ENCODE measurements at places on chromosomes 13 and 19.

GRCh38 chr13:26968431-26969341 lies 202.9 kb downstream of the USP12 start:
- no peak for DNase-seq

- no peak for DNase-seq
Observed at GRCh38 chr13:67052550-67053490, 177.3 kb downstream of the PCDH9 start.

DNA sequence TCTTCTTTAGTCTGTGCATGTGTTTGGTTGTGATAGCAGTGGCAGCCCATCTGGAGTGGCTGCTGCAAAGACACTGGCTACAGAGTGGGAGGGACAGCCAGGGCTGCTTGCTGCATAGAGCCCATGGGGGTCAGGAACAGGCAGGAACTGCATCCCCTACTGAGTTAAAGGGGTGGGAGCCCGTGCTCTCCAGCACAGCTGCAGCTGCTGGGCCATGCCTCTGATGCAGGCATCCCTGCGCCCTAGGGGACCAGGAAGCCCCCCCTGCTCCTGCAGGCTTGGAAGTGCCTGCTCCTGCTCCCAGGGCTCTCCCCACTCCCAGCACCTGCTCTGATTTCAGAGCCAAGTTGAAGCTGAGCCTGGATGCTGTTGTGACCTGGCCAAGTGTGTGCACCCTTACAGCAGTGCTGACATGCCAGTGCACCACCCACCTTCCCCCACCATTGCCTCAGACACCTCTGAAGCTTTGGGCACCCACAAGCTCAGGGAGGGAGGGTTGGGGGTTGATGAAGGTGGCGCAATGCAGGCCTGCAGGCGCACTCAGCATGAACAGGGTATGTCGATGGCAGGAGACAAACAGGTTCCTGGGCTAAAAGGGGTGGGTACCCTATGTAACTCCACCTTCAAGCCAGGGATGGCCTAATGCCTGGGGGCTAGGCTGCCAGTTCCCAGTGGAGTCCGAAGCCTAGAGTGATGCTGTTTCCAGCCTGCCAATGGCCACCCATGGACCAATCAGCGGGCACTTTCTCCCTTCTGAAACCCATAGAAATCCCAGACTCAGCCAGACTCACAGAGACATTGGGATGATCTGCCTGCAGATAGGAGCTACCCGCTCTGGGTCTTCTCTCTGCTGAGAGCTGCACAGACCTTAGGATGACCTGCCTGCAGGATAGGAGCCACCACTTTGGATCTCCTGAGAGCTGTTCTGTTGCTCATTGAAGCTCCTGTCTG lies 919.9 kb upstream of the MIR17HG start:
- DNase-seq: no peak

DNA sequence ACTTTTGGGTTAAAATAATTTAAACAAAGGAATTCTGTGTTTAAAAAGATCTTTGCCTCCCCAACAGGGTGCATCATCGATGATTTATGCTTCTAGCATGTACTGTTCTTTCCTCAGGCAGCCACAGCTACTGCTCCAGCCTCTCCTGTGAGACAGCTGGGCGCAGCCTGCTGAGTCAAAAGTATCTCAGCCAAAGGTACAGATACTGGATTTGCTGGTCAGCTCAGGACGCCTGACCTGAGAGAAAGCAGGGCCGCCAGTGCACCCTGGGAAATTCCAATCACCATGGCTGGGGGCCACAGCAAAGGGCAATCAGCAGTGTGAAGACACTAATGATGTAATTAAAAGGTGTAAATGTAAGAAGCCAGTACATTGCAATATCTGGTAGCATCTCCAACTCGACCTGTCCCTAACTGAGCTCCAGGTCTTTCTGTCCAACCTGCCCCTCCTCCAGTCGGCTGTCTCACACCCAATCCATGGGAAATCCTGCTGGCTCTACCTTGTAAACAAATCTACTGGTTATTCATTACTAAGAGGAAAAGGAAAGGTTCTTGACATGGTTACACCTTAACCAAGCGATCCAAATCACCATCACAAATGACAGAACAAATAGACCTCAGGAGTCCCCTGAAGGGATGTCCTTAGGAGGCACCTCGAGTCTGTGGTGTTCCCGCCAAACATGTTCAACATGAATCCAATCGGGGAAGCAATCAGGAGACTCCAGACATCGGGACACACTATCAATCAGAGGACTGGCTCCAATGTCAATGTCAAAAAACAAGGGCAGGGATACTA lies 7.3 kb downstream of the OPA3 start:
- no peak for DNase-seq

GRCh38 chr13:72788831-72789230 lies 6.9 kb downstream of the PIBF1 start:
- no peak for DNase-seq

- no peak for DNase-seq
Observed at GRCh38 chr13:90683711-90684131, 663.8 kb upstream of the MIR17HG start.

- DNase-seq: no peak
Observed at GRCh38 chr19:9620842-9621155, 233 bp downstream of the ZNF561 start.

GRCh38 chr13:110953833-110954532 lies 39.1 kb upstream of the ANKRD10 start:
- no peak for DNase-seq
